ENCODE measurements at places on chromosomes 1 and 21.

GRCh38 chr1:113792986-113793385, 19.3 kb downstream of the RSBN1 start:
- DNase-seq, result no peak

GRCh38 chr1:101196668-101197067, 40.2 kb upstream of the S1PR1 start:
- DNase-seq, result no peak

DNA sequence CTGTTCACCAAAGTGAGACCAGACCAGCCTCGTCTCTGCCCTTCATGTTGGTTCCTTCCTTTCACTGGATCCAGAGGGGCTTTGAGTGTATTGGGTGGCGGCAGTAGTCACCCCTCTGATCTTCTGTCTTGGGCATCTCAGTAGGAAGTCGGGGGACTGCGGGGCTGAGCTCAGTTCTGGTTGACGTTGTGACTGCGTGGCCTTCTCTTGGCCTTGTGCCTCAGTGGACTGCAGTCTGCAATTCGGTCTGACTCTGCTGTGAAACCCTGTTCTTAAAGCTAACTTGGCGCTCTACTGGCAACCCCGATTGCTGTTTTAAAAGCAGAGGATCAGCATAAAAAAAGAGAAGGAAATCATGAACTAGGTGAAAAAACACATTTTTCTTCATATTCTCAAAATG, 56.7 kb downstream of the SLC37A1 start:
- DNase-seq, result no peak

DNA sequence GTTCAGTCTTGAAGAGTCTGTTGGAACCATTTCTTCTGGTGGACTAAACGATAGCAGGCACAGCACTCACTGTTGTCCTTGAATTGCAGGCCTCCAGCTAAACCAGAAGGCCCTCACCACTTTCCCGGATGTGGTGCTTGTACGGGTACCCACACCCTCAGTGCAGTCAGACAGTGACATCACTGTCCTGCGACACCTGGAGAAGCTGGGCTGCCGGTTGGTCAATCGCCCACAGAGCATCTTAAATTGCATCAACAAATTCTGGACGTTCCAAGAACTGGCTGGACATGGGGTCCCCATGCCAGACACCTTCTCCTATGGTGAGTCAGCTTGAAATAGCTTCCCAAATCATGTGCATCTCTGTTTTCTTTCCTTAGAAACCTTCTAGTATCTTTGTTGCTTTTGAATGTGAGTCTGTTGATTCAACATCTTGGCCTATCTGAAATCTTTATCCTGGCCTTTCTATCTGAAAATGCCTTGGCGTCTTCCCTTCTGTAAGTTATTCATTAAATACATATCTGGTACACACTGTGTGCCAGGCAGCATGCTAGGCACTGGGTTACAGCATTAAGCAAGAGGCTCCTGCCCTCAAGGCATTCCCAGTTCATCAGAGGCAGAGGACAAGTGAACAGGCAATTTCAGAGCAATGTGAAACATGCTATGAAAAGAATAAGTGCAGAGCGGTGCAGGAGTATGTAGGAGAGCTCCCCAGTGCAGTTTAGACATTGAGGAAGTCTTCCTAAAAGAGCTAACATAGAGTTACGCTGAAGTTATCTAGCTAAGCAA, 18.9 kb downstream of the RIMKLA start:
- DNase-seq, result no peak

GRCh38 chr1:240739754-240740153, 127.8 kb upstream of the GREM2 start:
- no peak for DNase-seq

DNA sequence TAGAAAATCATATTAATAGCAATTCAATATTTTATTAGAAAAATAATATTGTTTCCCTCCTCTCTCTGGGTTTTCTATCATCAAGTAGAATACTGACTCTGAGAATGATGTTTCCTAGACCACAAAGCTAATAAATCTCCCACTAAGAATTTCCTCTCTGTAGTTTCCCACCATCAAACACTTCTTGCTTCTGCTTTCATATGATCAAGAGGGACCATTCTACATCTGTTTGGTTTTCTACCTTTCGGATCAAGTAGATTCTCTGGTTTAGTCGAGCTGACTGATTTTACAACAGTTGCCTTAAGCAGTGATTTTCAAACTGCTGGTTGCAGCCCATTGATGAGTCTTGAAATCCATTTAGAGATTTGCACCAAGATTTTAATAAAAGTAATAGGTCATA, 240.2 kb upstream of the PTBP2 start:
- DNase-seq, result no peak

- DNase-seq, result no peak
Measured at GRCh38 chr21:45551316-45551715, 9.1 kb upstream of the SLC19A1 start.

DNA sequence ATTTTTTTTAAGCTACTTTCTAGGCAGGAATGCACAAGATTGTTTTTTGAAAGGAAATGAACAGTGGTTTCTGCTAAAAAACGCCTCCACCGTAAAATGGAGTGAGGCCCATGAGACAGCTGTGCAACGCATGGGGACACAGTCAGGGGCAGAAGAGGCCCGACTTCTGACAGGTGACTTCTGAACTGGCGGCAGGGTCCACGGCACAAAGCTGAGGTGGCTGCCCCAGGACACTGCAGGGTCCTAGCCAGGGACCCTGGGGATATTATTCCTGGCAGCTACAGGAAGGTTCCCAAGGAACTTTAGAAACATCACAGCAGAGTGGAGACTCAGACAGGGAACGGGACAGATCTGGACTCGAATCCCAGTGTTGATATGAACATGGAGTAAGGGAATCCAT, 75.1 kb downstream of the SIM2 start:
- no peak for DNase-seq

GRCh38 chr1:211788626-211789025, 41.9 kb downstream of the LPGAT1 start:
- no peak for DNase-seq

- DNase-seq, result no peak
Measured at GRCh38 chr1:170356585-170356984, 175.4 kb upstream of the GORAB start.

DNA sequence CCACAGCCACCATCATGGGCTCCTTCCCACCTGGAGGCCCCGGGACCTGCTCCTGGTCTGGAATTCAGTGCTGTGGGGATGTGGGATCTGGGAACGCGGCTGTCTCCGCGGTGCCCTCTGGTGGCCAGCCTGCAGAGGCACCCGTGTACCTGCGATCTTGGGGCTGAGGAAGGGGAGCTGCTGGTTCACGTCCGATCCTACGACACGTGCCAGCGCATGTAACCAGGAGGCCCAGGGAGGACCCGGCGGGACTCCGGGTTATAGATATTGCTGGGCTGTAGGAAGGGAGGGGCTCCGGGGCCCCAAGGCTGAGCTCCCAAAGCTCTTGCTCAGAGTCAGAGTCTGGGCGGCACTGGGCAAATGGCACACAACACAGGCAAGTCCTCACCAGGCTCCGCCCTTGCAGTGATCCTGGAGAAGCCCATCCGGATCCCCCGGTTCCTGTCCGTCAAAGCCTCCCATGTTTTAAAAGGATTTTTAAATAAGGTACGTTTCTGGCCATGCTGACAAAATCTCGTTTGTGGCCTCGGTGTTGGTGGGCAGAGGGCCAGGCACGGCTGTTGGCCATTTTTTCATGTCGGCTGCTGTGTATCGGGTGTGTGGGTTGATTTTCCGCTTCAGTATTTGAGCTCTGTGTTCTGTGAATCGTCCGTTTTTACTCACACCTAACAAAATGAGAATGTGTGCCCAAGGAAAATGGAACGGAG, 20.1 kb downstream of the FAAP20 start:
- peak; percentile 29 for DNase-seq

DNA sequence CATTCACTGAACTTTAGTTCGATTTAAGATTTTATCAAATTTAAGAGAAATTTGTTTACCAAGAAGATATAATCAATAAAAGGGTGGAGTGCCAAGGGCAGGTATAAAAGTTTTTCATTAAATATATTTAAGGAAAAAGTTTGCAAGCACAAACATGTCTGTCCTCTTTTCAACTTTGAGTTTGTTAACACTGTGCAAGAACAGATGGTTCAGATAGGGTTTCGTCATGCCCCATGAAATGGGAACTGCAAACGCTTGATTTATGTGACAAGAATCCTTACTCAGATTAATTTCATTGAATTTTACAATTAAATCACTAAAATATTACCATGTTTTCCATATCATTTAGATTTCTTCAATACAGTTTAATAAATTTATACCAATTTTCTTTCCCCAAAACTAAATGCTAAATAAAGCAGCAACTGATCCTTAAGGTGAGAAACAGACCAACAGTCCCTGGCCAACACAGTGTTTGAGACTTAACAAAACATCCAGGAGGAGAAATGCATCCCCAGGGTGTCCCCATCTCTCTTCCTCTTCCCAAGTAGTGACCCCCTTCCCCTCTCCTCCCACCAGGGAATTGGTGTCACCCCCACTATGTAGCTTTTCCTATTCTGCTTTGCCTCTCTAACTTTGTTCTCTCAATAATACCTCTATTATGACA, 292.9 kb downstream of the LTN1 start:
- DNase-seq, result no peak

DNA sequence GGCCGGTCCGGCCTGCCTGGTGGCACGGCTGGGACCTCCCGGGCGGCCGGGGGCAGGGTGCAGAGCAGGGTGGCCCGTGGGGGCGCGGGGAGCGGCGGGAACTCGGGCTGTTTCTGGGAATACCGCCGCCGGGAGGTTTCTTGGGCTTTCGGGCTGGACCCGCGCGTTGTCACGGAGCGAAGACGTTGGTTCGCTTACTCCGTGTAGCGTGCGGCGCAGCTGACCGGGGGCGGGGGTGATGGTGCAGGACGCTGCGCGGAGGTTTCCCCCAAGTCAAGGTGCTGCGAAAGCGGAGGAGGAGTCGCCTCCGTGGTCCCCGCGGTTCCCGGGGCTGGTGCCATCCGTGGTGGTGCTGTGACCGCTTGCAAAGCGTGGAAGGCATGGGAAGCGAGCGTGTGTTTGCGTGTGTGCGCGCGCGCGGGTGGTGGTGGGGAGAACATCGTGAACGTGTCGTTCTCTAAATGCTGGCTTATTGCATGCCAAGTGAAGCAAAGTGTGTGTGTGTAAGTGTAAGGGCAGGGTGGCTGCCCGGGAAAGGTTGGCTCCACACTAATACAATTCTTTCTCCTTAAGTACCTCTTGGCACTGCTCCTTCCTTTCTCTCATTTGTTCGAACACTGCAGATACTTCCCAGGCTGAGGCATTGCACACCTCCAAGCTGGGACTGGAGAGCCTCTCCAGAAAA, 1.1 kb downstream of the RYR2 start:
- DNase-seq, result no peak

- no peak for DNase-seq
Measured at GRCh38 chr1:151720554-151720953, 768 bp upstream of the RIIAD1 start.

DNA sequence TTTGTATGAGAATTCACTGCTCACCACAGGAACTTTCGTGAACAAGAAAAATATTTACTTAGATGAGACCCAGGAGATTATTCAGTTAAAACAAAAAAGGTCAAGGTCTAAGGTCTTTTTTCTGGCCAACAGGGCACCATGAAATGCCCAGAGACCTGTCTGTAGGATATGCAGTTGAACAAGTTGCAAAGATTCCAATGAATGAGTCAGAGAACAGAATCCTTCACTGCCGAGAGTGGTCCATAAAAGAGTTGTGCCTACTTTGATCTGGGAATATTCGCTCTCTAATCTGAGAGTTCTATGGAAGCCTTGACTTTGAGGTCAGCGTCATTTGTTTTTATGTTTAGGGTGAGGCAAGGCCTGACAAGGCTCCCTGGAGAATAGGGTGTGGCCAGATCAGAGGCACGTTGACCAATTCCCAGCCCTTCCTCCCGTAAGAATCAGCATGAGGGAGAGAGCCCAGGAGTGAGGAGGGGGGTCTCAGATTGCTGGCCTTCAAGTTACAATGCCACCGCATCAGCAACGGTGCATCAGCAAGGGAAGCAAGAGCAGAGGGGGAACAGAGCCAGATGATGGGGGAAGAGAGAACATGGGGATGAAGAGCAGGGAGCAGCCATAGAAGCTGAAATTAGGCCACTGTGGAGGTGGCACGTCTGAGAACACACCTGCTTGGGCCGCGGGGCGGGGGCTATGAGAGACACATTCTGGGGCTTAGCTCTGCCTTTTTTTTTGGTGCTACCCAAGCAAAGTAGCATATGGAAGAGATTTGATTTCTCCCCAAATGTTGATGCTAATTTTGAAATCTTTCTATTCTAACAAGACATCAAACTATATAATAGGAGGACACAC, 206.4 kb upstream of the RAB4A start:
- no peak for DNase-seq

DNA sequence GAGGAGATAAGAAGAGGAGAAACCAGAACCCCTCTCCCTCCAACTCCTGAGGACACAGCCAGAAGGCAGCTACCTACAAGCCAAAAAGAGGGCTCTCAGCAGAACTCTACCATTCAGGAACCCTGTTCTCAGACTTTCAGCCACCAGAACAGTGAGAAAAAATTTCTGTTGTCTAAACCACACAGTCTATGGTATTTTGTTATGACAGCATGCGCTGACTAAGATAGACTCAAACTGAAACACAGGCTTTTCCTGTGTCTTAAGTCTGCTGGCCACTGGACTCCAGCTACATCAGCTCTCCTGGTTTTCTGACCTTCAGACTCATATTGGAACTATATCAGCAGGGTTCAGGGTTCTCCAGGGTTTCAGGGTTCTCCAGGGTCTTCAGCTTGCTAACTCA, 126.5 kb upstream of the TNFSF4 start:
- DNase-seq, result no peak

Measured in activated CD4-positive, alpha-beta T cell treated with anti-CD3 and anti-CD28 coated beads, Interleukin-2, amount 50 U/mL, for 1 hour (primary cell).